Cerebellar nuclear complex (tissue), 1 donor: ENCODE measurements at places on chromosomes 3 and 15.

DNA sequence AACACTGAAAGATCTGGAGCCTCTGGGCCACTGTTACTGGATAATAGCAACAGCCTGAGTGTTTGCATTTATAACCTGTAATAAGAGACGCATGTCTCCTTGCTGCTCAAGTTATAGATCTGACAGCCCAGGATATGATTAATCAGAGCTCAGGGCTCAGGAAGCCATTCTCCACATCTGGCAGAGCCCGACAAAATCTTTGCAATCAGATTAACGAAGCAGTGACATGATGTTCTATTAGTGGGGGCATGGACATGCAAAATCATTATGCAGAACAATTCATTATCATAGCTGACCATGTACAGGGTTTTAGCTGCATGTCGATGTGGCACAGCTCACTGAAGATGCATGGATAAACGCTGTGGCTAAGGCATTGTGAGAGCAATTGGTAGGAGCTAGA lies 730.3 kb downstream of the ZNF385D start:
- no peak for DNase-seq

GRCh38 chr3:126341755-126342150 lies 15.5 kb downstream of the KLF15 start:
- no peak for DNase-seq

- no peak for DNase-seq
These were observed 56.2 kb downstream of the SLC6A6 start for GRCh38 chr3:14458434-14459275.

DNA sequence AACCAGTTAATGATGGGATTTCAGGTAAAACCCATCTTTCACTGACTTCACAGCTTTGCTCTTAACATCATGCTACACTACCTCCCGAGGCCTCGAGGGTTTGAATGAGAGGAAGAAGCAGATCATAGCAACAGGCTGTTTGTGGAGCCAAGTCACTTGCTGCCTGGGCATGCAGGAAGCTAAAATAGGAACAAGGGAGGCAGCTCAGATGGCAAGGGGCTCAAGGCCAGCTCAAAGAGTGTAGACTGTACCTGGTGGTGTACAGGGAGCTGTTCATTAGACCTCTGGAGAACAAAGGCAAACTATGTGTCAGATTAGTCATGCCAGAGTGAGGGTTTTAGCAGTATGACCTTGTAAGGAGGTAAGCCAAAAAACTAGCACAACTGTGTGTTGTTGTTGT lies 28.8 kb downstream of the ARRDC4 start:
- DNase-seq, result no peak

GRCh38 chr3:99714575-99714974 lies 76.2 kb downstream of the COL8A1 start:
- DNase-seq, result no peak

- DNase-seq, result no peak
These were observed 445.9 kb upstream of the ZNF717 start for GRCh38 chr3:76231258-76231657.

- no peak for DNase-seq
These were observed 1.4 kb downstream of the SETD5 start for GRCh38 chr3:9398700-9399336.

DNA sequence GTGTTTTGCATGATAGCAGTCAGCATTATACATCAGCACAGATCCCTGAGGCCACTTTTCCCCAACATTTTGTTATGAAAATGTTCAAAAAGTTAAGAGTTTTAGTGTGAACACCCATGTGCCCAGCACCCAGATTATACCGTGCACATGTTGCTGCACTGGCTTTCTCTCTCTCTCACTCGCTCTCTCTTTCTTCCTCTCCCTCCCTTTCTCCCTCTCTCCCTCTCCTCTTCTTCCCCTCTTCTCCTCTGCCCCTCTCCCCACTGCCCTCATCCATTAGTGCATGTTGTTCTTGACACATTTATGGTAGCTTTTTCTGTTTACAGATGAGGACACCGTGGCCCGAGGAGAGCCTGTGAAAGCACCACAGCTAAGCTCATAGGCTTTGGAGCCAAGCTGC lies 7.3 kb downstream of the FGD5 start:
- no peak for DNase-seq

GRCh38 chr3:4512895-4513616 lies 19.9 kb downstream of the ITPR1 start:
- no peak for DNase-seq

GRCh38 chr3:13708871-13709595 lies 160.1 kb downstream of the FBLN2 start:
- DNase-seq, result no peak

GRCh38 chr15:79408041-79408440 lies 24.1 kb upstream of the MINAR1 start:
- no peak for DNase-seq

GRCh38 chr3:11186771-11187191 lies 32.5 kb downstream of the HRH1 start:
- no peak for DNase-seq

DNA sequence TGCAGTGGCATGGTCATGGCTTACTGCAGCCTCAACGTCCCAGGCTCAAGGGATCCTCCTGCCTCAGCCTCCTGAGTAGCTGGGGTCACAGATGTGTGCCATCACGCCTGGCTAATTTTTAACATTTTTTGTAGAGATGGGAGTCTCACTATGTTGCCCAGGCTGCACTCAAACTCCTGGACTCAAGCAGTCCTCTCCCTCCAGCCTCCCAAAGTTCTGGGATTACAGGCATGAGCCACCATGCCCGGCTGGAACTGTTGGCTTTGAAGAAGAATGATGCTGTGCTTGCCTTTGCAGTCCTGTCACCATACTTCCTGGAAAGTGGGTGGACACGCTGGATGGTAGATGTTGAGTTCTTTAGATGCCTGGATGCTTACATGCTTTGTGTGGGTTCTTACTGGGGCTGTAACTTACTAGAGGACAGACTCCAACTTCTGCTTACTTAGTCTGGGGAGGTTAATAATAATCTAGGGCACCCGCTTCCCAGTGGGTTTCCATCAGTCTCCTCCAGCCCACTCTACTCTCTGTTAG lies 36.7 kb downstream of the IGF1R start:
- no peak for DNase-seq

- no peak for DNase-seq
These were observed 463.5 kb downstream of the TAFA4 start for GRCh38 chr3:68468695-68469375.

GRCh38 chr3:57961828-57962447 lies 46.3 kb upstream of the FLNB start:
- no peak for DNase-seq

DNA sequence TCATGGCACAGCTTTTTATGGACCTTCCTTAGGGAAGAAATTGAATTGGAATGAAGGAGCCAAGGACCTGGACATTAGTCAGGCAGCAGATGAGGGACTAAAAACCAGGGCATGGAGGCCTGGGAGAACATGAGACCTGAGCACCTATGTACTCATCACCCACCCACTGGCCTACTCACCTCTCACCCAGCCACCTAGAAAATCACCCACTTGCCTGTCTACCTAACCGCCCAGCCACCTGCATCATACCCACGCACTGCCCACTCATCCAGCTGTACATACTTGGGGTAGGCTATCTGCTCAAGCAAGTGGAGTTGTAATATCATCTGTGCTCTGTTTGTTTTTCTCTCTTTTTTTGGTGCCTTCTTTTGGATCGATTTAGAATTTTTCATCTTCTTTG lies 65.3 kb upstream of the SLCO2A1 start:
- DNase-seq, result no peak

DNA sequence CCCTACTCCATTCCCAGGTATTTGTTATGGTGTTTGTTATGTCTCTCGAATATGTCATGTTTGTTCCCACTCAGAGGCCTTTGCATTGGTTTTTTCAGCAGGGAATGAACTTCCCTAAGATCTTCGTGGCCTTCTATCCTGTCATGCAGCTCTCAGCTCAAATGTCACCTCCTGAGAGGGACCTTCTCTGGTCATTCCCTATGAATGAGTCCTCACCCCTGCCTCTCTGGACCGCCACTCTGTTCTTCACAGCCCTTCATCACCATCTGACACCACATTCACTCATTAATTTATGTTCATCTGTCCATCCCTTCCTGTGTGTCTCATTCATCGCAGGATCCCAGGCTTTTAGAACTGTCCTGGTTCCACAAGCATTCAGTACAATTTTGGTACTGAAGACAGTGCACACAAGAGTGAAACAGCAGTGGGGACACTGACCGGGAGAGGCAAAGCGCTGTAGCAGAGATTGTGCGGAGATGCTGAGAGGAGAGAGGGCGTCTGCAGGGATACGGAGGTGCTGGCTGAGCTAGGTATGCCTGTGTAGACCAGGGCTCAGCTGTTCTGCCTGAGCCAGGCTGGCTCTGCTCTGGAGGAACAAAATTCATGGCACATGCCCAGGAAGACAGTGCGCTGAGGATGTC lies 132.3 kb downstream of the CHCHD6 start:
- DNase-seq, result no peak

- DNase-seq, result no peak
These were observed 3.3 kb upstream of the ACOX2 start for GRCh38 chr3:58540176-58540858.

- DNase-seq, result no peak
These were observed 16.9 kb upstream of the SCAMP5 start for GRCh38 chr15:74978503-74978902.

GRCh38 chr15:99106417-99107220 lies 1.7 kb downstream of the SYNM start:
- no peak for DNase-seq

- DNase-seq, result no peak
These were observed 9.1 kb downstream of the SPICE1 start for GRCh38 chr3:113505867-113506266.

GRCh38 chr3:187447737-187448136 lies 79.6 kb downstream of the RTP4 start:
- DNase-seq, result no peak

- DNase-seq, result no peak
These were observed 283.2 kb upstream of the SUCLG2 start for GRCh38 chr3:67937498-67938118.
